Stimulated activated naive B cell treated with anti-CD40 and anti-IgM and Interleukin-4, amounts not matched to agents 10 μg/mL and 1 μg/mL and 100 μg/mL, for 72 hours (primary cell): ENCODE measurements at places on chromosomes 7 and 10.
A peak's percentile ranks its signal among the peaks of the same experiment; 100 is the strongest.

- no peak overlapping the region for H3K27ac ChIP-seq
- H3K36me3 ChIP-seq: no peaks in the 10 kb centered on the region
- H3K27me3 ChIP-seq: no peaks in the 10 kb centered on the region
- no peaks in the 10 kb centered on the region for H3K4me1 ChIP-seq
- no peak for DNase-seq
These were observed 34.5 kb downstream of the BAMBI start for GRCh38 chr10:28711776-28712175.

- no peaks in the 10 kb centered on the region for H3K27me3 ChIP-seq
- H3K27ac ChIP-seq: no peak overlapping the region
- no peak overlapping the region for H3K4me3 ChIP-seq
- H3K36me3 ChIP-seq: peaks cover 45% of the 10 kb centered on the region
These were observed 78.2 kb downstream of the CCSER2 start for GRCh38 chr10:84406561-84406960.

- H3K27me3 ChIP-seq: no peaks in the 10 kb centered on the region
- peaks cover 3% of the 10 kb centered on the region for H3K36me3 ChIP-seq
- no peak overlapping the region for H3K27ac ChIP-seq
These were observed 164.4 kb downstream of the MDFIC start for GRCh38 chr7:115086146-115086841.

- H3K27me3 ChIP-seq: no peaks in the 10 kb centered on the region
- DNase-seq: no peak
- no peaks in the 10 kb centered on the region for H3K36me3 ChIP-seq
- no peaks in the 10 kb centered on the region for H3K4me1 ChIP-seq
- H3K27ac ChIP-seq: no peak overlapping the region
These were observed 335.3 kb downstream of the ABCA13 start for GRCh38 chr7:48506569-48506968.

- DNase-seq: no peak
- no peak overlapping the region for H3K4me3 ChIP-seq
These were observed 5.6 kb upstream of the ASB4 start for GRCh38 chr7:95479992-95480624.

- no peak overlapping the region for H3K4me3 ChIP-seq
- peaks cover 5% of the 10 kb centered on the region for H3K27me3 ChIP-seq
- DNase-seq: no peak
- no peaks in the 10 kb centered on the region for H3K36me3 ChIP-seq
- no peak overlapping the region for H3K27ac ChIP-seq
These were observed 98.6 kb downstream of the GRM8 start for GRCh38 chr7:127154101-127154500.

- H3K27me3 ChIP-seq: peaks cover 21% of the 10 kb centered on the region
- DNase-seq: no peak
- H3K4me3 ChIP-seq: no peak overlapping the region
- H3K27ac ChIP-seq: no peak overlapping the region
- no peaks in the 10 kb centered on the region for H3K36me3 ChIP-seq
These were observed 184.7 kb upstream of the PFKP start for GRCh38 chr10:2882628-2883027.

DNA sequence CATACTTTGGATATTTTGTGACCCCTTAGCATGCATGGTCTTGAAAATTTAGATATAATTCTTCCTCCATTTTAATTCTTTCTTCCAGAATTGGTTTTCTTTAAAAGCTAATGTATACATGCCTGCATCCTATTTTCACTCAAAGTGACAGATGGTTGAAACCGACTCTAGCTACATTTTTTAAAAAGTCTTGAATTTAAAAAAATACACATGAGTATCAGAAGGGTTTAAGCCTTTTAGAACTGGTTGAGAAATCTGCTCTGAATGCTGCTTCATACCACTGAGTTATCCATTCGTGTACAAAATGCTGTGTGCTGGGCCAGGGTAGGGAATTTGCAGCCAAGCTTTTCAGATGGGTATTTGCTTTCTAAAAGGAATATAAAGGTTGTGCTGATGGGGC lies 16.5 kb downstream of the DYNC1I1 start:
- peaks cover 39% of the 10 kb centered on the region for H3K27me3 ChIP-seq
- H3K36me3 ChIP-seq: no peaks in the 10 kb centered on the region
- H3K4me3 ChIP-seq: no peak overlapping the region
- no peak overlapping the region for H3K27ac ChIP-seq
- no peak for DNase-seq

- H3K4me1 ChIP-seq: no peaks in the 10 kb centered on the region
- H3K4me3 ChIP-seq: no peak overlapping the region
- no peaks in the 10 kb centered on the region for H3K27me3 ChIP-seq
- DNase-seq: no peak
These were observed 42.7 kb downstream of the GNAT3 start for GRCh38 chr7:80468931-80469714.

DNA sequence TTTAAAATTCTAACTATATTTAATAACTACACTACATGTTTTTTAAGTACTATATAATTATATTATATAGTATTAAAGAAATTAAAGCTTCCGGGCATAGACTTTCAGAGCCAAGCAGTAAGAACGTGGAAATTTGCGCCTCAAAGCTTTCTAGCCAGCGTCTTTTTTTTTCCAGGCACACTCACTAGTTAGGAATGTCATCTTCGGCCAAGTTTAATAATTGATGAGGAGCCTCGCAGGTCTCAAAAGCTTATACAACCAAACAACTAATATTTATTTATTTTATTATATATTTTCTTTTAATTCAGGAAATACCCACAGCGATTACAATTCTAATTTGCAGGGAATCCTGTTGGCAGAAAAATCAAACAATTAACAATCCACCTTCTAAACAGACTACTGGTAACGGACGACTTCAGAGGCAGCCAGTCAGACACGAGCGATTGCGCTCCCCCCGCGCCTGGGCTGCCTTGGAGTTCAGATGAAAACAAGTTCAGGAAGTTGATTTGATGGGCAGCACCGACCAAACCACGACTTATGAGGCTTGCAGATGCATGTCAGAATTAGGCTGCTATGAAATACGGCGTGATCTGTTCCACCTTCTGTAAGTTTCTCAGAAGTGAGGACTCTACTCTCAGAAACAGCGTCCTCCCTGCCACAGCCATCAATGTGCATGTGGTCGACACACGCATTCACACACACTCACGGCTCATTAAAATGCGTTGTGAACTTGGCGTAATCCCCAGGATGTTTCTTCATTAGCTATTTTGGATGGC lies 431.8 kb upstream of the MGMT start:
- peak; percentile 11 for DNase-seq
- peak overlapping the region; percentile 16 for H3K27ac ChIP-seq
- H3K27me3 ChIP-seq: peaks cover 64% of the 10 kb centered on the region
- H3K4me3 ChIP-seq: peak overlapping the region; percentile 69
- H3K4me1 ChIP-seq: peaks cover 18% of the 10 kb centered on the region
- H3K36me3 ChIP-seq: no peaks in the 10 kb centered on the region

GRCh38 chr10:56057860-56058259 lies 303.2 kb downstream of the ZWINT start:
- H3K27ac ChIP-seq: no peak overlapping the region
- no peak for DNase-seq

GRCh38 chr10:130648807-130649206 lies 512.6 kb downstream of the GLRX3 start:
- H3K4me1 ChIP-seq: no peaks in the 10 kb centered on the region
- H3K27ac ChIP-seq: no peak overlapping the region
- no peaks in the 10 kb centered on the region for H3K27me3 ChIP-seq
- no peak for DNase-seq

GRCh38 chr7:141295367-141295895 lies 221.6 kb downstream of the TMEM178B start:
- H3K4me3 ChIP-seq: no peak overlapping the region
- H3K27me3 ChIP-seq: peaks cover 1% of the 10 kb centered on the region
- H3K27ac ChIP-seq: no peak overlapping the region
- H3K36me3 ChIP-seq: no peaks in the 10 kb centered on the region
- H3K4me1 ChIP-seq: no peaks in the 10 kb centered on the region

DNA sequence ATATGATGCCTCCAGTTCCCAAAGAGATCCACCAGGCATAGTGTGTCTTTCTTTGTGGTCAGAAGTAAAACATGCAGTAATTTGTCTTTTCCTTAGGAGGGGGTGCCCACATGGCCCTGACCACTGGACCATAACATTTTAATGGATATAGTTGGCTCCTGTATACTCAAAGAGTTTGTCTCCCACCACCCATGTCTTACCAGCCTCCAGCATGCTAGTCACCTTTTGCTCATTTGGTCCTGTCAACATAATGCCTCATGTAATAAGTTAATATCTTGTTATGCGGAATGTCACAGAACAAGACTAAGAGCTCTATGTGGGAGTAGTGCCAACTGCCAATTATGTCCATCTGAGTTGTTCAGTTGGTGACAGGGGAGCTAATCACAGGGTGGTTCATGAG lies 83.4 kb upstream of the IFRD1 start:
- H3K27ac ChIP-seq: no peak overlapping the region
- H3K4me1 ChIP-seq: no peaks in the 10 kb centered on the region
- no peak overlapping the region for H3K4me3 ChIP-seq
- H3K27me3 ChIP-seq: peaks cover 18% of the 10 kb centered on the region
- no peak for DNase-seq
- H3K36me3 ChIP-seq: no peaks in the 10 kb centered on the region

GRCh38 chr7:120462991-120463390 lies 190.0 kb downstream of the KCND2 start:
- H3K27ac ChIP-seq: no peak overlapping the region
- no peaks in the 10 kb centered on the region for H3K27me3 ChIP-seq
- no peaks in the 10 kb centered on the region for H3K36me3 ChIP-seq
- H3K4me1 ChIP-seq: no peaks in the 10 kb centered on the region
- no peak overlapping the region for H3K4me3 ChIP-seq
- DNase-seq: no peak

DNA sequence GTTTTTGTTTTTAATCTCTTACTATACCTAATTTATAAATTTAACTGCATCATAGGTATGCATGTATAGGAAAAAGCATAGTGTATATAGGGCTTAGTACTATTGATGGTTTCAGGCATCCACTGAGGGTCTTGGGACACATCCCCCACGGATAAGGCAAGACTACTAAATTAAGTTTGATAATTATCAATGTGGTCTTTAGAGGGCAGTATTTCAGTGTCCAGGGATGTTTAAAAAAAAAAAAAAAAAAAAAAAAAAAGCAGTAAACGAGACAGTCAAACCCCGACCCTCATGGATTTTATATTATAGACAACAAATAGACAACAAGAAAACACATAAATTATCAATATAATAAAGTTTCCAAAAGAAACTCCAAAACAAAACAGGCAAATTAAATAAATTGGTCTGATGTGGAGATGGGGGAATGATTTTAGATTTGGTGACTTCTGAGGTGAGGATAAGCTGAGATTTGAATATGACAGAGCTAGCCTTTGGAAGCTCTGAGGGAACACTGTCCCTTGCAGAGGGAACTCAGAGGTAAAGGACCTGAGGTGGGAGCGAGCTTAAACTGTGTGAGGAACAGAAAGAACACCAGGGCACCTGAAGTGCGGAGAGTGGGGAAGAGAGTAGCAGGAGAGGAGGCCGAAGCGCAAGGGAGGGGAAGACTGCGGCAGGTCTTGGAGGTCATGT lies 14.8 kb downstream of the ACSM6 start:
- no peak overlapping the region for H3K27ac ChIP-seq
- no peaks in the 10 kb centered on the region for H3K4me1 ChIP-seq
- DNase-seq: no peak
- peaks cover 7% of the 10 kb centered on the region for H3K36me3 ChIP-seq
- no peak overlapping the region for H3K4me3 ChIP-seq

- no peak overlapping the region for H3K27ac ChIP-seq
- H3K4me3 ChIP-seq: no peak overlapping the region
- no peaks in the 10 kb centered on the region for H3K36me3 ChIP-seq
- no peaks in the 10 kb centered on the region for H3K27me3 ChIP-seq
- no peak for DNase-seq
These were observed 259.3 kb downstream of the ZEB1 start for GRCh38 chr10:31578181-31578852.

GRCh38 chr7:137366995-137367394 lies 23.5 kb upstream of the PTN start:
- no peak overlapping the region for H3K27ac ChIP-seq
- DNase-seq: no peak
- no peak overlapping the region for H3K4me3 ChIP-seq
- H3K27me3 ChIP-seq: no peaks in the 10 kb centered on the region
- no peaks in the 10 kb centered on the region for H3K4me1 ChIP-seq
- no peaks in the 10 kb centered on the region for H3K36me3 ChIP-seq

DNA sequence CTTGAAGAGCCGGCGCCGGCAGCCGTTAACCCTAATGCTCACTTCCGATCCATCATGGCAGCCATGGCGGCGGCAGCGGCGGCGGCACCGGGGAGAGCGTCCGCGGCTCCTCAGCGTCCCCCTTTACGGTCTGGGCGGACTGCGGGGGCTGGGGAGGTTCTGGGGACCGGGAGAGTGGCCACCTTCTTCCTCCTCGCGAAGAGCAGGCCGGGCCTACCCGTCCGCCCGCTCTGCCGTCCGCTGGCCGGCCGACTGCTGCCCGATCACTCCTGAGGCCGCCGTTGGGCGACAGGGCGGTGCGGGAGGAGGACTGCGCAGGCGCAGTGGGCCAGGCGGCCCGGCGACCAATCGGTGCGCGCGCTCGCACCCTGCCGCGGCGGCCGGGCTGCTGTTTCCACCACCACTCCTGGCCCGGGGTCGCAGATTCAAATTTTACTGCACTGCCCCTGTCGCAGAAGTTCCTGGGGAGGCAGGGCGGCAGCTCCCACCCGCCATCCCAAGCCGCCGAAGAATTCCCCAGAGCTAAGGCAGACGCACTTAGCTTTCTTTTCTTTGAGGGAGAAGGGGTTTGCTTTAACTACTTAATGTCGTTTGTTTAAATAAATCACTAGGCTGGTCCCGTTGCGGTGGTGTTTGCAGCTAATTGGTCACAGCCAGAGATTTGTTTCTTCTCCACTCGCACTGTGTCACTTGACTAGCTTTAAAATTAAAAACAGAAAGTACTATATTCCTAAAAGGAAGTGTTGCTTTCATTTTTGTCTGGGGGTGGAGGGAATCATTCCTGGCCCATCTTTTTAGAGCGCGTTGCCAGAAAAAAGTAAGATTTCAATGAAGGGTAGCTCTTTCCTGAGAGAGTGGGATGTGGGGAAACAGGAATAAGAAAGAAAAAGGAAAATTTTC lies at the start of gene KIF5B:
TSS of gene KIF5B (minus strand) at position 290 of the 900 bp plus-strand sequence. CDS start 452 bp downstream, outside the sequence.
- H3K36me3 ChIP-seq: peaks cover 8% of the 10 kb centered on the region
- peak within 1 kb of the TSS; percentile 96 for H3K27ac ChIP-seq
- peak within 1 kb of the TSS; percentile 98 for H3K4me3 ChIP-seq
- DNase-seq: peak; percentile 86
- no peaks in the 10 kb centered on the region for H3K27me3 ChIP-seq
- peaks cover 40% of the 10 kb centered on the region for H3K4me1 ChIP-seq

DNA sequence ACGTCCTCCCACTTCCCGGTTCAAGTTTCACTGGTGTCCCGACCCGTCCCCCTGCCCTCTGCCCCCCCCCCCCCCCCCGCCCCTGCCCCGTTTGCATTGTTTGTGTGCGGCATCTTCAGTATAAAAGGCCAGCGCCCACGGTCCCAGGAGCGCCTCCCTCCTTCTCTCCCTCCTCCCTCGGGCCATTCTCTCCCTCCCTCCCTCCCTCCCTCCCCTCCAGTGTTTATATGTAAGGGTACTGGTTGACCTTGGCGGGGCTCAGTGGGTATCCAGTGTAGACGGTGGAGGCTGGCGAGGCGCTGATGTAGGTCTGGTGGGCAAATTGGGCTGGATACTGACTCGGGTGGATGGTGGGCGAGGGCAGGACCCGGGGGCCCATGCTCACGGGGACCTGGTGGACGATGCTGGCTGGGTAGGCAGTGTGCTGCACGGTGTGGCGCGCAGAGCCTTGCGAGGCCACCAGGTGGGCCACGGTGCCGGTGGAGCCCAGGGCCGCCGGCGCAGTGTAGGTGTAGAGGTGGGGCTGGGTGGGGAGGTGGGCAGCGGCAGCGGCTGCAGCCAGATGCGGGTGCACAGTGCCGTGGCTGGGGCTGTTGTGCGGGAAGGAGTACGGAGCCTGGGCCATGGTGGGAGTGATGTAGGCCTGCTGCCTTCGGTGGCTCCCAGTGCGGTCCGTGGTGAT lies 49.4 kb downstream of the CLEC2L start:
- no peaks in the 10 kb centered on the region for H3K27me3 ChIP-seq
- H3K36me3 ChIP-seq: peaks cover 69% of the 10 kb centered on the region
- H3K4me1 ChIP-seq: no peaks in the 10 kb centered on the region
- H3K4me3 ChIP-seq: no peak overlapping the region
